ENCODE measurements at places on chromosomes 5 and 9. TPM values are rescaled to one million over a fixed set of nuclear protein-coding genes. Genes with fewer than 3 reads are reported as not detected.

The CDKN2B gene
- 84.7 TPM for total RNA-seq

GRCh38 chr9:20225826-20226225 is 396.5 kb downstream of the MLLT3 start:
- DNase-seq = no peak

DNA sequence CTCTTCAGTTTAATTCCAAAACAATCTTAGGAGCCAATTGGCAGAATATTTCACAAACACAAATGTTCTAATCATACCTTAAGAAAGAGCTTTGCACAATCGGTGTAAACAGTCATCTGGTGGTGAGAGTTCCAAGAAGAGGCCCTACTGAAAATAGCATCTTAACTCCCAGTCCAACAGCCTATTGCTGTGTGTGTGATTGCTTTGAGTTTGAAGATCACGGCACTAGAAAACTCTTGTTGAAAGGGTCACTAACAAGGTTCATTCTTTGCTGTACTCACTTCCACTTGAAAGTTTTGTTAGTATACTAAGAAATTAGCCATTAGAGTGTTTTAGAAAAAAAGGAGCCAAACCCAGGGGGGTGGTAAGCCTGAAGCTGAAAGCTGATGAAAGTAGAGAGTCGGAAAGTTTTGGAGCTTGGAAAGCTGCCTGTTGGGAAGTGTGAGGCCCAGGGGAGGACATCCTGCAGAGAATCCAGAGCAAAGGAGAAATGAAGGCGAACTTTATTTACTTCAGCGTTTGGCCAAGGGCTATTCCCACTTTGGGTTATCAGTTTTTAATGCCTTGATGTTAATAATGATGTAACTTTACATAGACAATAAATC is 180.3 kb upstream of the GHR start:
- no peak for DNase-seq

The CNTNAP3 gene
- 6.3 TPM for total RNA-seq

The LCN1 gene
- total RNA-seq = not detected

DNA sequence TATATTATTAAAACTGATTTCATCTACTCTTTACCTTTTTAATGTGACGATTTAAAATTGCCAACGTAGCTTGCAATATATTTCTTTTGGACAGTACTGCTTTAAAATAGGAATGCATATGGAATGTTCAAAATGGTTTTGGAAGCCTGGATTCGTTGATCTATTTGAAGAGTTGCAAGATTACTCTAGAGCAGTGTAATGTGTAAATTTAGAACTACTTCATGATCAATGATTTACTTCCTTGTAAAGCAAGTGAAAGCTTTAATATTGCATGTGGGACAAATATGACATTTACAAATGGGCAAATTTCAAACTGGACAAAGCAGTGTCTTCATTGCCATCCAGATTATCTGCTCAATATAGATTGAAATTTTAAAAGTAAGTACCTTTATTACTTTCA is 38.3 kb downstream of the PARP8 start:
- DNase-seq = no peak

GRCh38 chr9:116234081-116234480 is 80.5 kb downstream of the PAPPA start:
- DNase-seq = no peak

DNA sequence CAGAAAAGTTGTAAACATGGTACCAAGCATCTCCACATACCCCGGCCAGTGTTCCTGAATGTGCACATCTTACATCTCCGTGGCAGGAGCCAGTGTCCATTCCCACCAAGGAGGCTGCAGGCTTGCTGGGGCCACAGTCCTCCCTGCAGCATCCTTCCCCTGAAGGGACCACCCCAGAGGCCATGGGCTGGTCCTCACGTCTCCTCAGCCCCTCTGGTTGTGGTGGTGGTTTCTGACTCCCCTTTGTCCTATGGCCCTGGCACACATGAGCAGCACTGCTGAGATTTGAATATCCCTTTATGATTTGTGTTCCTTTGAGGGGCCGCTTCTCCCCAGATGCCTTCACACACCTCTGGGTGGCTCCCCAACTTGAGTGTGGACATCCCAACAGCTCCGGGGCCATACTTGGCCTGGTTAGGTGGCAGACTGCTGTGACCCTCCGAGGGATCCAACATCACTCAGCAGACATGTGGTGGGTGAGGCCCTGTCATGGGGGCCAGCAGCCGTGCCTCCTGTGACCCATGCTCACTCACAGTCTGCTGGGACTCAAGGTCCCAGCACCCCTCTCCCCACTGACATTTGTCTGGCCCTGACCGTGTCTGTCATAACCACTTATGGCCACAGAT is 14.3 kb downstream of the PHF2 start:
- no peak for DNase-seq

DNA sequence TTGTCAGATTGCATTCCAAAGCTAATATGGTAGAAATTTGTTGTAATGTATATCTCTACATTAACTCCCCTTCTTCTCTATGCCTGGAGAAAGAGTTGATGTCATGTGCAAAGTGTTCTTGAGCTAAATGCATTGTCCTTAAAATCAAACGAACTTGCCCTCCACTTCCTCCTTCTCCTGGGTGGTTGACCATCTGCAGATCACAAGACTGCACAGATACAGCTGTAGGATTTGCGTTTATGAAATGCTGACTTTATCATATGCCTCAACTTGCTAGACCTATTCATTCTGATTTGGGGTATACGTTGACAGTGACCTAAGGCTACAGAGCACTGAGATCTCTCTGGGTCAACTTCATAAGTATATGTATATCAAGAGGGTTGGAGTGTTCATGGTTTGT is 8.3 kb downstream of the TRIM32 start:
- DNase-seq = no peak

GRCh38 chr5:177473443-177474001 is at the start of gene DBN1:
TSS of gene DBN1 (minus strand) at chr5:177473634. CDS start at chr5:177473521, 113 bp downstream.
- no peak for DNase-seq

The FCN2 gene
- total RNA-seq = 0.84 TPM

DNA sequence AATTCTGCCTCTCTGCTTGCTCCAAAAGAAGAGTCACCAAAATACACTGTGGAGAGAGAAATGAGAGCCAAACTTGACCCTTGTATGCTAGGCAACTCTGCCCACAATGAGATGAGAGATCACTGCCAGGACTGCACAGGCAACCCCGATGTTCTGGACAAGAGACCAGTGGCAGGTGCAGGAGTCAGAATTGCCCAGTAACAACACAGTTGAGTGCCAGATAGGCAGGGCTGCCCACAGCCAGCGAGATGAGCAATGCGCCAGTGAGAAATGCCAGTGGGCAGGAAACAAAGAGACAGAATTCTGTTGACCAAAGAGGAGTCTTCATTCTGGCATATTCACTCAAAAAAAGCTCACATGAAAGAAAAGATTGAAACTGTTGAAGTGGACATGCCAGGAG is 570.7 kb downstream of the CAAP1 start:
- no peak for DNase-seq

The CSF2 gene
- not detected for total RNA-seq

DNA sequence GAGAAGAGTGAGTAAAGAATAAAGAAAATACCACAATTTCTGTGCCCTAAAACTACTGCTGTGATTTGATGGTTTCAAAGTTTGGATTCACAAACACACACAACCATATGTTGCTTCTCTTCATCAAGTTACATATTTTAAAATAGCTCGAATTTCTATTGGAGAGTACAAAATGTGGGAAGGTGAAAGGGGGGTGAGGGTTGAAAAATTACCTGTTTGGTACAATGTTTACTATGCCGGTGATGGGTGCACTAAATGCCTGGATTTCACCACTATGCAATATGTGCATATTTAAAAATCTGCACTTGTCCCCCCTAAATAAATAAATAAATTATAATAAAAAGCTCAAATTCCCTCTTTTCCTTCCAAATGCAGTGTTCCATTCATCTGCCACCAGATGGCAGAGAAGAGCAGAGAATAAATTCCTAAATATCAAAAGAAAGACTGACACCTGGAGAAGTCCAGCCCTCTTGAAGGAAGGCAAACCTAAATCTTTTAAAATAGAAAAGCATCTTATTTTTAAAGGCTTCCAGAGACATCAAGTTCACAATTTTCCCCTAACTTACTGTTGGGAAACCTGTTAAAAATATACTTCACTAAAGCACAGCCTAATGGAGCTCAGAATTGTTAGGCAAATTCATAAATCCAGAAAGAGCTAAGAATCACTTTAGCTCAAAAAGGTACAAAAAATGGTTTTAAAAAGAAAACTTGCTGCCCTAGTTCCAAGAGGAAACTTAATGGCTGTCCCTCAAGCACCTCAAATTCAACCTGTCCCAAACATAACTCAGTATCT is 24.8 kb upstream of the HNRNPA0 start:
- DNase-seq = no peak

DNA sequence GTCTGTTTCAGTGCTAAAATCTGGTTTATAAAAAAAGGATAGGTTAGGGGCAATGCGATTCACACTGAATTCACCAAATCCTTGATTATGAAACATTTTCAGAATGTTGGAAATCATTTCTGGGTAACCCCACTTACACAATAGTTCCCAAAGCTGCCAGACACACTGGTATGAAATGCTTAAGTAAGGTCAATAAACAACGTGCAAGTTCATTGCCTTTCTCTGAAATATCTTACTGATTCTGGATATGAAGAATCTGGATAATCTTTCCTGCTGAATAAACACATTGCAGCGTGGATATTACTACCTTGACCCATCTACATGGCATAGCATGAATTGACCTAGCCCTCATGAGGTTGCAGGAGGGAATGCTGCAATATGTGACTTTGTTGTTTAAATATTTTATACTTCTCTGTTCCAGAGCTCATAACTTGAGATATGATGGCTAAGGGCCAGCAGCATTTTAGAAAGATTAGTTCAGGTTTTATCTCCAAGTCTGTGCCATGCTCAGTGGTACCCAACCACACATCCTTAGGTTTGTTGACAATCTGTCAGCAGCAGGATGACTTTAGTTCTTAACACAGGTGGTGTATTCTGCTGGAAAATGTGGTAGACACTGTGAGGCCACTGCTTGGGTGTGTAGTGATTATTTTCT is 121.0 kb downstream of the NREP start:
- no peak for DNase-seq

DNA sequence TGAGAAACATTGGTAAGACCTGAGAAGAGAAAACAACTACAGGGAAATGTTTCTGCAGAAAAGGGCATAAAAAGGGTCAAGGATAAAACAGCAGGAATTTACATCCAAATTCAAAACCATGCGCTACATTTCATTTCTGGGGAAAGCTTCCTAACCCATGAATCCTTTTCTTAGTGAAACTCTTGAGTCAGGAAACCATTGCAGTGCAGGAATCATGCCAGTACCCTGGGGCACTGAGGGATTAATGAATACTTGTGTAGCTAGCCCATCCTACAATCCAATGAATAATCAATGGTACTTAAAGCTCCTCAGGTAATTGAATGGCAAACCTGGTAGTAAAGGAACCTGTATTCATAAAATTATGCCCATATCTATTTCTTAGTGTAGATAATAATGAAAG is 580.5 kb downstream of the TLE1 start:
- no peak for DNase-seq

GRCh38 chr5:39274398-39275085 is 55.2 kb upstream of the FYB1 start:
- no peak for DNase-seq

The OGN gene
- 114 TPM for total RNA-seq

The FST gene
- total RNA-seq = 2.1 TPM

The NR2F1 gene
- 65.1 TPM for total RNA-seq

The MEIKIN gene
- 14.8 TPM for total RNA-seq

DNA sequence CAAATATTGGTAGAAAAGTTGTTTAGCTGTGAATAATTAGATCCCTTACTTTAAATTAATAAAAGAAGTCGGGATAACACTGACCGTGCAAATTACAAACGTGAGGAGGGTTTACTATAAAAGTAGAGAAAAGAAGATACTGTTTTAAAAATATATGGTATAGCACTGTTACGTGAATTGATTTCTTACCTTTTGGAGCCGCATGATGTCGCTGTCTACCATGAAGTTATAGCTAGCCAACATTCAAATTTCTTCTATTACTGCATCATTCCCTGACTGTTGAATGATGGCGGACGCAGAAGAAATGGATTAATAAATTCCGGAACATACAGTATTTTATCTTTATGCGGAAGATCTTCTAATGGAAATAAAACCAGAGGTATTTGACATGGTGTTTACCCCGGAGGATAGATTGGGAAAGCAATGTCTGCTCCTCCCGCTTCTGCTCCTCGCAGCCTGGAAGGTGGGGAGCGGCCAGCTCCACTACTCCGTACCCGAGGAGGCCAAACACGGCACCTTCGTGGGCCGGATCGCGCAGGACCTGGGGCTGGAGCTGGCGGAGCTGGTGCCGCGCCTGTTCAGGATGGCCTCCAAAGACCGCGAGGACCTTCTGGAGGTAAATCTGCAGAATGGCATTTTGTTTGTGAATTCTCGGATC is at the start of gene PCDHA6:
Gene PCDHA6, plus strand, starts transcription at position 257 of the 658 bp plus-strand sequence. Its CDS starts 132 bp downstream, at position 389.
- no peak for DNase-seq

The SCGB3A2 gene
- total RNA-seq = not detected

DNA sequence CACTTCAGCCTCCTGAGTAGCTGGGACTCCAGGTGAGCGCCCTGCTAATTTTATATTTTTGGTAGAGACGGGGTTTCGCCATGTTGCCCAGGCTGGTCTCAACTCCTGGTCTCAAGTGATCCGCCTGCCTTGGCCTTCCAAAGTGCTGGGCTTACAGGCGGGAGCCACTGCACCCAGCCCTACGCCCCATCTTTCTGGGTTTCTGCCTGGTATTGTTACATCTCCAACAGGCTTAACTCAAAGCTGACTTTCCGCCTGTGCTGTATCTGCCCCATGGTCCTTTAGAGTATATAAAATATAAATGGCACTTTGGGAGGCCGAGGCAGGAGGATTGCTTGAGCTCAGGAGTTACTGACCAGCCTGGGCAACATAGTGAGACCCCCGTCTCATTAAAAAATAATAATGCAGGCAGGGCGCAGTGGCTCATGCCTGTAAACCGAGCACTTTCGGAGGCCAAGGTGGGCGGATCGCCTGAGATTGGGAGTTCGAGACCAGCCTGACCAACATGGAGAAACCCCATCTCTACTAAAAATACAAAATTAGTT is 36.5 kb upstream of the GLDC start:
- DNase-seq = no peak

The FBN2 gene
- total RNA-seq = 0.56 TPM

DNA sequence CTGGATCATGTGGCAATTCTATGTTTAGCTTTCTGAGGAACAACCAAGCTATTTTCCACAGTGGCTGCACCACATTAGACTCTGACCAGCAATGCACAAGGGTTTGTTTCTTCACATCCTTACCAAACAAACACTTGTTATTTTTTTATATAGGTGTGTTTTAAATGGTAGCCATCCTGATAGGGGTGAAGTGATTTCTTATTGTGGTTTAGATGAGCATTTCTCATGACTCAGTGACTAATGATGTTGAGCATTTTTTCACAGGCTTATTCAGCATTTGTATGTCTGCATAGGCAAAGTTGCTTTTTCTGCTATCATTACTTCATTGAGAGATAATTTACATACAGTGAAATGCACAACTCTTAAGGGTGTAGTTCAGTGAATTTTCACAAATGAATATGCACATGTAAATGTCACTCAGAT is 36.0 kb downstream of the ANKRD33B start:
- DNase-seq = no peak

The CAMK2A gene
- not detected for total RNA-seq

DNA sequence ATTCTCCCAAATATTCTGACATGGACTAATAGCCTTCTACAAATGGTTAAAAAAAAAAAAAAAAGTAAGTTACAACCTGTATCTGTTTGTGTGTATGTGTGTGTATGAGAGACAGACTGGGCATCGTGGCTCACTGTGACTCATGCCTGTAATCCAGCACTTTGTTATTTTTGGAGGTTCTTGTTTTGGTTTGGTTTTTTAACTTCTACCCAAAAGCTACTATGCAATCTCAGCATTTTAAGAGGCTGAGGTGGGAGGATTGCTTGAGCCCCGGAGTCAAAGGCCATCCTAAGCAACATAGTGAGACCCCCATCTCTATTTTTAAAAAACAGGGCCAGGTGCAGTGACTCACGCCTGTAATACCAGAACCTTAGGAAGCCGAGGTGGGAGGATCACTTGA is 17.6 kb upstream of the HAVCR1 start:
- DNase-seq = no peak
